Glomerular endothelial cell (primary cell): ENCODE measurements at places on chromosomes 7 and 10. TPM values are rescaled to one million over a fixed set of nuclear protein-coding genes. Genes with fewer than 3 reads are reported as not detected.

PTPRE gene
- 49.3 and 90.1 TPM in 2 replicates for total RNA-seq

PNLIPRP2 gene
- not detected in 2 replicates for total RNA-seq

LEP gene
- not detected in 2 replicates for total RNA-seq

TMEM168 gene
- 15.6 and 22.0 TPM in 2 replicates for total RNA-seq
